Posterior cingulate gyrus (tissue), 11 donors: ENCODE measurements at places on chromosomes 3 and 15.

DNA sequence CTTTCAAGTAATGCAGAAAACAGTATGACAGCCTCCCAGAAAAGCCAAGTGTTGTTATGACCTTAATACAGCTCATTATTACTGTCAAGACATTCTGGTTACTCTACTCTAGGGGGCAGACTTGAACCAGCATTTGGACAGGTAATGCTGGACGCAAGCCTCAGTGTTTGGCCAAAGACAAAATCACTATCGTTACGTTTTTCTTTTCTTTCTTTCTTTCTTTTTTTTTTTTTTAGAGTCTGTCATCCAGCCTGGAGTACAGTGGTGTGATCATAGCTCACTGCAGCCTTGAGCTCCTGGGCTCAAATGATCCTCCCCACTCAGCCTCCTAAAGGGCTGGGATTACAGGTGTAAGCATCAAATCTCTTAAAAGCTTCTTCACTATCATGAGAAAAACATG, 29.4 kb upstream of the TMEM45A start:
- DNase-seq, result no peak

GRCh38 chr3:188531210-188531609, 377.3 kb downstream of the LPP start:
- no peak for DNase-seq

GRCh38 chr15:40436116-40436891, 4.4 kb upstream of the BAHD1 start:
- peak; percentile 21 for DNase-seq

GRCh38 chr3:17894434-17895060, 152.1 kb upstream of the TBC1D5 start:
- DNase-seq, result no peak

- DNase-seq, result no peak
Observed at GRCh38 chr3:155382396-155383042, 89.0 kb upstream of the STRIT1 start.

GRCh38 chr3:194667363-194667762, 4.6 kb downstream of the LSG1 start:
- DNase-seq, result no peak

GRCh38 chr15:90189781-90190467, 11.2 kb upstream of the SEMA4B start:
- DNase-seq, result no peak

DNA sequence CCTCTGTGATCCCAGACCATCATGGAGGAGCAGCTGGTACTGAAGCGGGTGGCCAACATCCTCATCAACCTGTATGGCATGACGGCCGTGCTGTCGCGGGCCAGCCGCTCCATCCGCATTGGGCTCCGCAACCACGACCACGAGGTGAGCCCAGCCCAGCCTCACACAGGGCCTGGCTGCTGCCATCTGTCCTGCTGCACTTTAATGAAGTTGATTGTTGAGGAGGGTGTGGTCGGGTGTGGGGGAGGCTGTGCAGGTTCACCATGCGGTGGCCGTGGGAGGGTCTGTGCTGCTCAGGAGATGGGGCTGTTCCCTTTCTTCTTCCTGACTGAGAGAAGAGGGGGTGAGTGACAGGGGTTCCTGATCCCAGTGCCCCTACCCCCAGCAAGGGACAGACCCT, 30.6 kb downstream of the ACAD9 start:
- DNase-seq, result no peak

DNA sequence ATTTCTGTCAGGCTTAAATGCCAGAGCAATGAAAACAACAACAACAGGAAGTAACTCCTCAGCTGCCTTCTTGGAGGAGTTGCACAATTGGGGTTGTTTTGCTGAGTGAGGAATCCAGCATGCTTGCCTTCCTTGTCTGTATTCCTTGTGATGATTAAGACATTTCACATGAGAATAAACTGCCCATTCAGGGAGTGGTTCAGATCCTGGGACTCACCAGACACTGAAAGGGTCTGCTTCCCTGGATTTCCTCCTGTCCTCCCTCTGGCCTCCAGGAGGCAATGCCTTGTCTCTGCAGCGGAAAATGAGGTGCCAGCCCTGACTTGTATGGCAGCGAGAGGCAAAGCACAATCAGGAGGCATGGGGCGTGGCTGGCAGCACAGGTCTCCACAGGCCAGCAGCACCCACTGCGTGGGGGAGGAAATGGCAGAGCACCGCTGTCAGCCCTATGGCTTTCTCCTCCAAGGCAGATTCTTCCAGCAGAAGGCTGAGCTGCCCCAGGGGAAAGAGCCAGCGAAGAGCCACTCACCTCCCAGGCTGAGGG, 41.5 kb downstream of the RBP2 start:
- no peak for DNase-seq

GRCh38 chr3:177781686-177782161, 584.4 kb upstream of the TBL1XR1 start:
- no peak for DNase-seq

DNA sequence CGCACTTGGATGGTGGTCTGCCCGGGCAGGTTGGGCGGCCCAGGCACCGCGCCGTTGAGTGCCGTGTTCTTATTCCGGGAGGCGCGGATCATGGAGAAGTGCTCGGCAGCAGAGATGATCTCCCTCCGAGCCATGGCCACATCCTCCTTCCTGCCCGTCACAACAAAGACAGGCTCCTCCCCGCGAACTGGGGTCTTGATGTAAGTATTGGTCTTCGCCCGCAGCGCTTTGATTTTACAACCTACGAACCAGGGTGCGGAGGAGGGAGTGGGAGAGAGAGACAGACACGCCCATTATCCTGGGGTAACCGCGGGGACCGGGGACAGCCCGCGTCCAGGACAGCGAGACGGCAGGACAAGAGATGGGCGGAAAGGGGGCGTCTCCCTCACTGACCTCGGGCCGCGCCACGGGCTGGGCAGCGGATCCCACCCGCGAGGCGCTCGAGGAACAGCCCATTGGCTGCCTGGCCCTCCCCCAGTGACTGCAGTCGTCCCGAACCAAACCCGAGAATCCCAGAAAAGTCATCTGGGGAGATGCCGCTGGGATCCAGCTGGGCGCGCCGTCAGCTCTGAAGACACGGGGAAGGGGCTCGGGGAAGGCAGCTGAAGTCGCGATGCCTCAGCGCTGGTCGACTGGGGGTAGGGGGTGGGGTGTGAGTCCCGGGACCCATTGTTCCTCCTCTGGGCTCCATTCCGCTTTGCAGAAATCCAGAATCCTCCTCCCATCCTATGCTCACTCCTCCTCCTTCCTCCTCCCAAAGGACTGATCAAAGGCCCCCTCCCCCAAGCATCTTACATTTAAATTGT, 1.2 kb downstream of the MEX3B start:
- DNase-seq, result peak; percentile 32

DNA sequence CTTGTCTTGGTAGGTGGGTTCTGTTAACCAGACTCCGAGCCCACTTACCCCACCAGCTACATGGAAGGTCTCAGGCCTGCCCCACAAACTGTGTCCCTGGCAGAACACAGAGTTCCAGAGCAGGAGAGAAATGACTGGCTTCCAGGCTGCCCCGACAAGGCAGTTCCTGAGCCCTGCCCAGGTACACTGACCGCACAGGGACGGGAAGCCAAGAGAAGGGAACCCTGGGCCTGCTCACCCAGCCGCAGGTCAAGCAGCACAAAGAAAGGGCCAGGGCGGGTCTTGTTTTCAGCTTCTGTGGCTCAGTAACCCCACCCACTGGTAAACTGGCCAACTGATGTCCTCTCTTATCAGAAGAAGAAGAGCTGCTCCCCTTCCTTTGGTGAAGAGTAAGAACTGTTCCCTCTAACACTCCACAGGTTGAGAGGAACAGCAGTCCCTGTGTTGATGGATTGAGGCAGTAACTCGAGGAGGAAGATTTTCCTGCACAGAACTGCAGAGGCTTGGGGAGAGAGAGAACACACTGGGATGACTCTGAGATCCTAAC, 68.4 kb downstream of the CRTC3 start:
- no peak for DNase-seq

- DNase-seq, result no peak
Observed at GRCh38 chr3:196513697-196514349, 1.3 kb downstream of the SMCO1 start.

GRCh38 chr15:64597477-64597822, 137.1 kb downstream of the ZNF609 start:
- DNase-seq, result no peak

DNA sequence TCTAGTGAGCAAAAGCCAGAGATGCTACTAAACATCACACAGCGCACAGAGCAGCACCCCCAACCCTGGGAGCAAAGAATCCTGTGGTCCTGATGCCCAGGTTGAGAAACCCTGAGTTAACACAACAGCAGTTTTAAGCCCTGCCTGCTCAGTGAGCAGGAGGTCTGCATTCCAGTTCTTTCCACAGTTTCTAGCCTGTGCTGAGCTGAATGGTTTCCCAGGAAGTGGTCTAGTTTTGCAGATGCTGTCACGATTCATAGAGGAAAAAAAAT, 171.1 kb upstream of the PROK2 start:
- DNase-seq, result no peak

DNA sequence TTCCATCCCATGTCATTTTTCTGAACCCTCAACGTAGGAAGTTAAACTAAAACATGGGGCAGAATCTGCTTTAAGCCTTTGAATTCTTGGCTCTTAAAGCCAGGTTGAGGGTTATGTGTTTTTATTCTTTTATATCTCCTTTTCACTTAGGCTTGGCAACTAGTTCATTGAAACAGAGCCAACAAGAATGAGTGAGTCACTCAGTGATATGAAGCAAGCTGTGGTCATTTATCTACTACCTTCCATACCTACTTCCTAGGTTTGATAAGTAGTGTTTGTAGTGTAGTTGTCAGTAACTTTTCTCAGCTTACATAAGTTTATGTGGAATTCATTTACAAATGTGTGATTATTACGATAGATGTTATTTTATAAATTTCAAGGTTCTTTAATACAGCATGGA, 67.4 kb downstream of the SNRPN start:
- DNase-seq, result no peak

DNA sequence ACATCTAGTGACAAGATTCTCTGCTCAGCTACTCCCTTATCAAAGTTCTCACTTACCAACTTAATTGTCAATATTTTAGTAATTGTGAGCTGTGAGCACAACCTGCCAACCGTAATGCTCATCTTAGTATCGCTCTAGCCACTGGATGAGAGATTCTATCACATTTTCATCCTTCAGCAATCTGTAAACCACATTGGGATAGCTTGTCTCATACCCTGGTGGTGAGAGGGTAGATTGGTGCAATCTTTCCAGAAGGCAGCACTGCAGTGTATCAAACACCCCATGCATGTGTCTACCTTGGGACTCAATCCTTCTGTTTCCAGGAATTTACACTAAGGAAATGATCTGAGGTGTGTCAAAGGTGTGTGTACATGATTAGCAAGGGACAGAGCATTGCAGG, 18.9 kb upstream of the ATP8B4 start:
- DNase-seq, result no peak

DNA sequence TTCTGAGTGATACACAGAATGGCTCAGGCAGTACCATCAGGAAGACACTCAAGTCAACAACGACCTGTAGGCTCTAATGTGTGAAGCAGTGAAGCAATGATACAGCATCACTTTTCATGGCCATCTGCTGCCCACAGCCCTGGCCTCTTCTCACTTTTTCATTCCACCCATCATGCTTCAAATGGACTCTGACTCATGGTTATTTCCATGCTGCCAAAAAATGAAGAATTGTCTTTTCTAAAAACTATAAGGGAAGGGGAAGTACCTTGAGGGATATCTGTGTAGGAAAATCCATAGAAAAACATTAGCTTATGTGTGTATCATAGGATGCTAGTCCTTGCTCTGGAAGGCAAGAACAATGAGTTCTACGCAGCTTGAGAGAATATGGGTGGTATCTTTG, 11.5 kb downstream of the HGD start:
- no peak for DNase-seq

GRCh38 chr3:35643495-35643894, 4.2 kb downstream of the ARPP21 start:
- DNase-seq, result no peak

DNA sequence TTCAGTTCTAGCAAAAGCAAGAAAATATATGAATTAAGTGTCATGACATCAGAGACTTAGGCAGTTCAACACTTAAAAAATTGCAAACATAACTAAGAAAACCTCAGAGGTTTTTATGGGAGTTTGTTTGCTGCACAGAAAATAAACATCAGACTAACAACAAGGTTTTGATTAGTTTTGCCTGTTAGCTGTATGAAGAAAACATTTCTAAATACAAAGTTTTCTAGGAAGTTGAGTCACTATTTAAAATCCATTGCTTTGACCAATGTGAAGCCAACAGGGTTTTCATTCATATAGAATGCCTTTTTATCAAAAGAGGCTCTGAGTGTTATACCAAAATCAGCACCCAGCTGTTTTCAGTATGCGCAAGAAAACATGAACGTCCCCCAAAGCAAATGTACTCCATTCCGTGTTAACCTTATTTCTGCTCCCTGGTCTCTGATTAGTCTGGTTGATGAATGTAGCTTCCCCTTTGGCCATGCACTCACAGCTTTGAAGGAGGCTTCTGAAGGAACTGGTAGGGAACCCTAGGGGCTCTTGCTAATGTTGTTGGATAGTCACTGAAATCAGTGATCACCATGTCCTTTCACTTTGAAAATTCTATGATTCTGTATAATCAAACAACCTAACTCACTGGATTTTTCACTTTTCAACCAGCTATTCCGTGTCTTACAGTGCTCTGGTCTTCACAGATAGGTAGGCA, 89.6 kb upstream of the TSEN2 start:
- DNase-seq, result no peak

- no peak for DNase-seq
Observed at GRCh38 chr3:89795506-89795905, 688.1 kb downstream of the EPHA3 start.

DNA sequence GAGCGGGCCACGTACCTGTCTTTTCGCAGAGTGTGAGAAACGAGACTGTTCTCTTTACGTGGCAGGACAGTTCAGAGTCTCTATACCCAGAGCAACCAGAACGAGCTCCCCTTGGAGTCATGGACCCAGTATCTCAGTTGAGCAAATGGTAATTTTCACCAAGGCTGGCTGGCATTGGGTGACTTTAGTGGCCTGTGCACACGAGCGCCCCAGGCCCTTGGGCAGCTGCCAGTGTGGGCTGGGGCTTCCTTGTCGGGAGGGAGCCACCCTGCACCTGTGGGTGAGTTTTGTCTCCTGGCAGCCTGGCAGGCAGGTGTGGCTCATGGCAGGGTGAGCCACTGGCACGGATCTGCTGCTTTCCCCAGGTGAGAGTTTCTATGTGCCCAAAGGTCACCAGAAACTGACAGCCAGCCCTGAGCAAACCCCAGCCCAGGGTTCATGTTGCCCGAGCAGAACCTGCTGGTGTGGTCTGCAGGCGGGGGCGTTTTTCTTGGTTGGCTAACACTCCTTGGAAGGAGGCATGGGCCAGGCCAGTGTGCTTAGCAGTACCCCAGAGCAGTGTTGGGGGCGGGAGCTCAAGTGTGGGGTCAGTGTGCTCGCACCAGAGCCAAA, 135.0 kb downstream of the TJP1 start:
- DNase-seq, result no peak

- DNase-seq, result no peak
Observed at GRCh38 chr3:42829083-42829627, 19.9 kb downstream of the ACKR2 start.

GRCh38 chr15:46270481-46271147, 635.8 kb downstream of the SQOR start:
- no peak for DNase-seq
